ENCODE measurements at places on chromosomes 1 and 21. TPM values are rescaled to one million over a fixed set of nuclear protein-coding genes. Genes with fewer than 3 reads are reported as not detected.

GRCh38 chr21:23686737-23687523, 1920.4 kb downstream of the MRPL39 start:
- DNase-seq = no peak

- no peak for DNase-seq
These were observed 20.4 kb upstream of the SDE2 start for GRCh38 chr1:226019572-226019971.

- DNase-seq = no peak
These were observed 139.8 kb upstream of the PTBP2 start for GRCh38 chr1:96581772-96582171.

DNA sequence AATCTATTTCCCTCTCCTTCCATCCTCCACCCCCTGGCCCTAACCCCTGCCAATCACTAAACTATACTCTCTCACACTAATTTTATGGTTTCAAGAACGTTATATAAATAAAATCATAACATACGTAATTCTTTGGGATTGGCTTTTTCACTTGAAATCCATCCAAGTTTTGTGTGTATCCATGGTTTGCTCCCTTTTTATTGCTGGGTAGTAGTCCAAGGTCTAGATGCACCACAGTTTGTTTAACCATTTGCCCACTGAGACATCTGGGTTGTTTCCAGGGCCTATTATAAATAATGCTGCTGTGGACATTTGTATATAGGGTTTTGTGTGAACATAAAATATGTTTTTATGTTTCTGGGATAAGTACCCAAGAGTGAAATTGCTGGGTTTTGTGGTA, 61.4 kb downstream of the TEX35 start:
- no peak for DNase-seq

- DNase-seq = no peak
These were observed 38.4 kb upstream of the ZNF281 start for GRCh38 chr1:200448034-200448762.

DNA sequence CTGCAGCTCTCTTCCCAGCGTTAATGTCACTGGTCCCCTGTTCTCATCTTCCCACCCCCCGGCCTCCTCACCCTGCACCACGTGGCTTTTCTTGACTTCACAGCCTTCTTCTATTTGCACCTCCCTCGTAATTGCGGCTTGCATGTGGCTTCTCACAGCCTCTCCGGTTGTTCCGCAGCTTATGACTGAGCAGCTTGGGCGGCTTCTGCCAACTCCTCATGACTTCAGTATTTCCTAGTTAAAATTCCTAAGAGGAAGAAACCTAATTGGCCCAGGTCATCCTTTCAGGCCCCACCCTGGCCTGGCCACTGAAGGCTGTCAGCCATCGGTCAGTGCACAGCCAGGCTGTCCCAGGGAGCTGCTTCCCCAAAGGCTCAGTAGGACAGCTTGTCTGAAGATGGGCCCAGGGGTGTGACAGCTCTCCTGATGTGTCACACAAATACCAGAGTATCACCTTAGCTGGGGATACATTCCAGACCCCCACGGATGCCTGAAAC, 8.6 kb upstream of the RERE start:
- no peak for DNase-seq

GRCh38 chr1:107535091-107535490, 394.3 kb downstream of the NTNG1 start:
- no peak for DNase-seq

- no peak for DNase-seq
These were observed 47.6 kb downstream of the KIAA0319L start for GRCh38 chr1:35509558-35509957.

GRCh38 chr1:17206196-17206595, 1.3 kb downstream of the PADI1 start:
- no peak for DNase-seq

- DNase-seq = no peak
These were observed 98.7 kb downstream of the WDR4 start for GRCh38 chr21:42780617-42781016.

DNA sequence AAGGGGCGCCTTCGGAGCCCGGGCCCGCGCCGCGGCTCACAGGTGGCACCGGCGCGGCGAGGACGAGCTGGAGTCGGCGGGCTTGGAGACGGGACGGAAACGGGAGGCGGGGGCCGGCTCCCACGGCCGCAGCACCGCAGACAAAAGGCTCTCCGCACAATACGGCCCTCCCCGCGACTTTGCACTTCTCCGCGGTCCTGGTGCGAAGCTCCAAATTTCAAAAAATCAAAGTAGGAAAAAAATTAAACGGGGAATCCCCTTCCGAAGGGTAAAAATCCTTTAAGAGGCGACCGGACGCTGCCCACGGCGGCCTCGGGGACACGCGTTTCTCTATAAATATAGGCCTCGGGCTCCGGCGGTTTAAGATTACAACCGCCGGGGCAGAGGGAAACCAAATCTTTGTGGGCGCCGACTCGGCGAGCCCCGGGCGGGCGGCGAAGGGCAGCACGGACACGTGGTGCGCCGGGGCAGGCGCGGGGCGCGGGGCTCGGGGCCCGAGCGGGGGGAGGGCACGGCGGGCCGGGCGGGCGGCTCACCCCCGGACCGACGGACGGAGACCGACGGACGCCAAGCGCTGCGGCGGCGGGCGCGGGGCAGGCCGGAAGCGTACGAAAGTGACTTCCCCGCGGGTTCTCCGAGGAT, 453 bp downstream of the PABPC4 start:
- DNase-seq = no peak

DNA sequence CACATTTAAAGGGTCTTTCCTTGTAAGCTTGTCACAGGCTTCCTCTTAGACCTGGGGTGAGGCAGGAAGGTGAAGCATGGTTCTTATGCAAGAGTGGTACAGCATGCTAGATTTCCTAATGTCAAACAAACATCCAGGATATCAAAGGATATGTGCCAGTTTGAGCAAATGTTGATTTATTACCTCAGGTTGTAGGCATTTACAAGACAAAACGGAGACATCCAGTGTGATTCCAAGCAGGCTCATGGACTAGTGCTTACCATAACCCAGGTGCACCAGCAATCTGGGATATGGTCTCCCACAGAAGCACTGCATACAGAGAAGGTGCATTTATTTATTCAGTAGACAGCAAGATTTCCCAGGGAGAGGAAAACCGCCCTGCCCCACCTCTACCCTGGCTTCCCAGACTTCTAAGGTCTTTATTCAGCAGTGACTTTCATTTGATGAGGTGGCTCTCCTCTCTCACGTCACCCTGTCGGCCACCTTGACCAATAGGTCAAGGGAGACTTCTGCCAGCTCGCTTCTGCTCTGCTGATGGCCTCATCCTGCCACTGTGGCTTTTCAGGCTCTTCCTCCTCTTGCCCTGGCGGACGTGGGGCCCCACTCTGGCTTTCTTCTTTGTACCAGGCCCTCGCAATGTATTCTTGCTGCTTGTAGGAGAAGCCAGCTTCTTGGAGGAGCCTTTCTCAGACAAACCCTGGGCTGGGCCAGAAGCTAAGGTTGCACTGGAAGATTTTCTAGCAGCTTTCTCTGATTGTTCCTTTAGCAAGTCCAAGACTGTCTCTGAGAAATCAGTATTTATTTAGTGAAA, 25.6 kb downstream of the HHIPL2 start:
- no peak for DNase-seq

DNA sequence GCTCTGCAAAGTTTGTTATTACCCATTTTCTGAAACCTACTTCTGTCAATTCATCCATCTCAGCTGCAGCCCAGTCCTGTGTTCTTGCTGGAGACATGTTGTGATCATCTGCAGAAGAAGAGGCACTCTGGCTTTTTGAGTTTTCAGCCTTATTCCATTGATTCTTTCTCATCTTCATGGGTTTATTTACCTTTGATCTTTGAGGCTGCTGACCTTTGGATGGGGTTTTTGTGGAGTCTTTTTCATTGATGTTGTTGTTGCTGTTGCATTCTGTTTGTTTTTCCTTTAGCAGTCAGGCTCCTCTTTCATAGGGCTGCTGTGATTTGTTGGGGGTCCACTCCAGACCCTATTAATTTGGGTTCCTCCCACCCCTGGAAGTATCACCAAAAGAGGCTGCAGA, 164.3 kb downstream of the FCRL5 start:
- no peak for DNase-seq

GRCh38 chr1:7401814-7402547, 369.1 kb upstream of the VAMP3 start:
- peak; percentile 40 for DNase-seq

- peak; percentile 54 for DNase-seq
These were observed 18.5 kb downstream of the CLCA1 start for GRCh38 chr1:86487131-86487810.

- no peak for DNase-seq
These were observed 15.8 kb downstream of the TINAGL1 start for GRCh38 chr1:31592132-31592531.

DNA sequence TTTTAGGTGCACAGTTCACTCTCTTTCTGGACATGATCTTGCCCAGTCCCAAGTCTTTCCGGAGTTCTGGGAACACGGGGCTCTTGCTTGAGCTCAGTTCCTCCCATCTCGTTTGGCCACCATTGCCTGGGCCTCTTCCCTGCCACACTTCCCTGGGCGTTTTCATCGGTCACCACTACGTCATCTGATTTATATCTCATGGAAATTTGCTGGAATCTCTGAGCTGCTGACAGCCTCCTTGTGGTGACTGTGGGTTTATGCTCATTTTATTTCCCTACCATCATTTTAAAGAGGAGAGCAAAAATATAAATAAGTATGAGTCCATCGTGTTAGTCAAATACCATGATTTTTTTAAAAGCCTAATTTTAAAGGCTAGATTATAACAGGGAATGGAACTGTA, 449.1 kb upstream of the KAZN start:
- DNase-seq = no peak

GRCh38 chr21:26849428-26850115, 4.4 kb upstream of the ADAMTS1 start:
- DNase-seq = no peak

DNA sequence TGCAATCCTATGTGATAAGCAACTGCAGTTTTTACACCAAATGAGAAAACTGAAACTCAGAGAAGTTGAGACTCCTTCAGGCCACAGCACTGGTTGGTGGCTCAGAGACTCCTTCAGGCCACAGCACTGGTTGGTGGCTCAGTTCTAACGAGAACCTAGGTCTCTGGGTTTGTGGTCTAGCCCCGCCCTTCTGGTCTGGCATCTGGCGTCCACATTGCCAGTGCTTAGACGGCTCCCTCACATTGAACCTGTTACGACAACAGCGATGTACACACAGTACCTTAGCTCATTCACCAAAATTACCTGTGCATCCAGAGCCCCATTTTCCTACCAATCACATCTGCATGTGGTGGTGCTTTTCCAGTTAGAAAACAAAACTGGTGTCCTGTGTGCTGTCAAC, 66.1 kb downstream of the NID1 start:
- no peak for DNase-seq

DNA sequence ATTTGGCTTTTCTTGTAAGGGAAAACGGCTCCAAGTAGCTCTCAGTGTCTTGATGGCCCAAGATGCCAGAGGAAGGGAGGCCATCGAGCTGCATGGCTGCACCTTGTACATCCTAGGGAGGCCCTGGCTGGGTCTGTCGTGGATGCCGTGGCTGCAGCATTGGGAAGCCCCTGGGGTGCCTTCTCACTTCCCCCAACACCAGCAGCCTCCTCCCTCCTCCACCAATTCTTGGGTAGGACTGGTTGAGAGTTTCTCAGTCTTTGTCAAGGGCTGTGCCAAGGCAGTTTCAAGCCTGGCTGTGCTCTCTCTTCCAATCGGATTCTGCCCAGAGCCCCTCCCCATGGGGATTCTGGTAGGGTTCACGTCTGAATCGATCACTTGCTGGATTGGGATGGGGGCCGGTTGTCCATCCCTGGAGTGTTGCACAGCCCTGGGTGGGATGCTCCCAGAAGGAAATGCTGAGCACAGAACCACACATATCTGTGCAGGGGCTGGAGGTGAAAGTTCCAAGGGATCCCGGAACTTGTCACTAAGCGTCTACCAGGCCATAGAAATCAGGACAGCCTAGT, 14.0 kb upstream of the SPSB1 start:
- no peak for DNase-seq

DNA sequence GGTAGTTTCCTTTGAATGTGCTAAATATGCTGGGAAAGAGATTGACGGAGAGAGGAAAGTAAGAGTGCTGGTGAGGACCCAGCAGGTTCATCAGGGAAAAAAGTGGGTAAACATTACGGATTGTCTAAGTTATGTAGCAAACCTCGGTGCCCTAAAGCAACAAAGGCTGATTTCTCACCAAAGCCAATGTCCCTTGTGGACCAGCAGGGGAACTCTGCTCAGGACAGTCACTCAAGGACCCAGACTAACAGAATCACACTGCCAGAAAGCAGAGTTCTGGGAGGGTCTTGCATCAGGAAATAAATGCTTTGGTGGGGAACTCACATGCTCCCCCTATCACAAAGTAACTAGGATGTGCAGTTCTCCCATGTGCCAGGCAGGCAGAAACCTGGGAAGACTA, 1.7 kb upstream of the IKBKE start:
- no peak for DNase-seq

GRCh38 chr1:91402023-91402422, 2.6 kb downstream of the HFM1 start:
- no peak for DNase-seq

DNA sequence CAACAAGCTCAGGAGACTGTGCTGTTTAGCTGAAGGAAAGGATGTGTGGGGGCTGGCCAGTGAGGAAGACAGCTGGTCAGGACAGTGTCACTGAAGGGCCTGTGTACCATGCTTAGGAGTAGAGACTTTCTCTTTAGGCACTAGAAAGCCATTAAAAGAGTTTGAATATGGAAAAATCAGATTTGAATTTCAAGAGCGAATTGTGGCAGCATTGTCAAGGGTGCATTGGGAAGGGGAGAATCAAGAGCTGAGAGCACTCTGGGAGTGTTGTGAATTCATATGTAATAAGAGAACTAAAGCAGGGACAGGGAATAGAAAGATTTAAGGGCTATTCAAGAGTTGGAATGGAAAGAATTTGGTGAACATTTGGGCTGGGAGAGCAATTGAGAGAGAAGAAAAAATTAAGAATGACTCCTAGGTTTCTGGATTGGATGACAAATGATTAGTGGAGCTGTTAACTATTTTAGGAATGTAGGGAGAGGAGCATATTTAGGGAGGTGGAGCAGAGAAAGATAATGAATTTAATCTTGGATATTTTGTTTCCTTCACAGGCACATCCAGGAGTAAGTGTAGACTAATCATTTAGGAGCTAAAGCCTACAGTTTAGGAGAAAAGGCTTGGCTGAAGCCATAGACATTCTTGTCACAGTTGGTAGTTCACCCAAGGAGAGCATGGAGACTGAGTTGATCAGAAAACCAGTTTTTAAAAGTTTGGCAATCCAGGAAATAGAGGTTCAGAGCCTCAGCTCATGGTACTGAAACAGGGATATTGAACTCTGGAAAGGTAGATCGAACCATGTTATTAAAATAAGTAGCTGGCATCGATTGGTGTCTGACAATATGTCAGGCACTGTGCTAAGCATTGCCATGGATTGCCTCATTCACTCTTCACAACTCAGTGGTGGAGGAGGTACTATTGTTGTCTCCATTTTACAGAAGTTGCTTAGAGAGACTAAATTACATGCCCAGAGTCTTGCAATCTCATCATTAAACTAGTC, 23.1 kb upstream of the TOR3A start:
- no peak for DNase-seq

The DNAI4 gene
- total RNA-seq = 17.2 TPM

The NMNAT2 gene
- total RNA-seq = 0.99 TPM

The LCE1D gene
- total RNA-seq = not detected

The CFHR3 gene
- total RNA-seq = 1.1 TPM

The TNFSF4 gene
- total RNA-seq = 0.52 TPM

The COL9A2 gene
- 27.1 TPM for total RNA-seq

The NBL1 gene
- total RNA-seq = 226 TPM

The VCAM1 gene
- 19.1 TPM for total RNA-seq

The KTI12 gene
- 5.9 TPM for total RNA-seq

All from ureter (tissue), 1 donor.